ENCODE measurements at places on chromosomes 2 and 18. TPM values are rescaled to one million over a fixed set of nuclear protein-coding genes. Genes with fewer than 3 reads are reported as not detected.
A peak's percentile ranks its signal among the peaks of the same experiment; 100 is the strongest.

ANO7 gene
- 0.69 TPM for total RNA-seq

COMMD1 gene
- 56.6 TPM for total RNA-seq

DNA sequence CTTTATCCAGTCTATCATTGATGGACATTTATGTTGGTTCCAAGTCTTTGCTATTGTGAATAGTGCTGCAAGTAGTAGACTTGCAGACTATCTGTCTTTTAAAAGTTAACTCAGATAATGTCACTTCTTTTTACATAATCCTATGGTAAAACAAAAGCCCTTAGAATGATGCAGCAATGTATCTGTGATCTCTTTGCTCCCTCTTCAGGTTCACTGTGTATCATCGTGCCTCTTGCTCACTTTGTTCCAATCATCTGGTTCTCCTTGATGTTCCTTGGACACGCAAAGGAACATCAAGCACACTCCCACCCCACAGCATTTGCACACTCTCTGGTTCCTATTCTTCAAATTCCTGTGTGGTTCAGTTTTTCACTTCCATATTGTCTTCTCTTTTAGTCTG lies 472.5 kb upstream of the ZNF804A start:
- no peak for DNase-seq

- DNase-seq: no peak
Observed at GRCh38 chr18:36856815-36857214, 27.9 kb downstream of the KIAA1328 start.

GRCh38 chr2:119491776-119492525 lies 32.3 kb downstream of the SCTR start:
- peak; percentile 87 for DNase-seq

GRCh38 chr2:73821227-73821626 lies 7.5 kb upstream of the STAMBP start:
- DNase-seq: no peak

GRCh38 chr2:47021301-47022009 lies 105.8 kb upstream of the MCFD2 start:
- no peak for DNase-seq

- no peak for DNase-seq
Observed at GRCh38 chr2:100641125-100641435, 78.3 kb downstream of the PDCL3 start.

Data from Daoy (cell line).